Cardiac muscle cell (in vitro differentiated cells and primary cell): ENCODE measurements at places on chromosomes 11 and 22. TPM values are rescaled to one million over a fixed set of nuclear protein-coding genes. Genes with fewer than 3 reads are reported as not detected.

Gene SYT9
- total RNA-seq = 2.2 and 3.8 TPM in 2 replicates

Gene ARHGAP20
- 0.30 and 0.53 TPM in 2 replicates for total RNA-seq

Gene MRGPRE
- total RNA-seq = not detected in 2 replicates

Gene TCN1
- not detected in 2 replicates for total RNA-seq

Gene CARS1
- total RNA-seq = 18.5 and 21.5 TPM in 2 replicates

Gene SHISAL1
- total RNA-seq = 2.5 and 2.8 TPM in 2 replicates

Gene AMOTL1
- total RNA-seq = 3.5 and 5.1 TPM in 2 replicates

Gene LRRC75B
- 33.0 and 42.4 TPM in 2 replicates for total RNA-seq

Gene CCDC83
- total RNA-seq = not detected in 2 replicates

Gene ACTN3
- 74.2 and 189 TPM in 2 replicates for total RNA-seq

Gene C22orf31
- total RNA-seq = not detected in 2 replicates

Gene ANKK1
- 0.09 and 0.18 TPM in 2 replicates for total RNA-seq

Gene POU2AF2
- total RNA-seq = not detected in 2 replicates

Gene UCP3
- 1.6 and 2.0 TPM in 2 replicates for total RNA-seq

Gene TH
- not detected in 2 replicates for total RNA-seq

Gene IRAG1
- total RNA-seq = 3.6 and 7.3 TPM in 2 replicates

Gene OR2D2
- not detected in 2 replicates for total RNA-seq

Gene OR8D1
- not detected in 2 replicates for total RNA-seq

Gene CREB3L1
- total RNA-seq = 3.8 and 4.3 TPM in 2 replicates

Gene GALNT18
- 2.2 and 3.4 TPM in 2 replicates for total RNA-seq

- DNase-seq = no peak
Measured at GRCh38 chr11:115743719-115744118, 239.5 kb upstream of the CADM1 start.

GRCh38 chr11:122601141-122602125 is 54.1 kb upstream of the UBASH3B start:
- DNase-seq = peak; percentile 21

- DNase-seq = no peak
Measured at GRCh38 chr11:27453701-27454100, 18.9 kb downstream of the LGR4 start.

- peak; percentile 12 for DNase-seq
Measured at GRCh38 chr22:46436595-46437175, 100.7 kb downstream of the CELSR1 start.

DNA sequence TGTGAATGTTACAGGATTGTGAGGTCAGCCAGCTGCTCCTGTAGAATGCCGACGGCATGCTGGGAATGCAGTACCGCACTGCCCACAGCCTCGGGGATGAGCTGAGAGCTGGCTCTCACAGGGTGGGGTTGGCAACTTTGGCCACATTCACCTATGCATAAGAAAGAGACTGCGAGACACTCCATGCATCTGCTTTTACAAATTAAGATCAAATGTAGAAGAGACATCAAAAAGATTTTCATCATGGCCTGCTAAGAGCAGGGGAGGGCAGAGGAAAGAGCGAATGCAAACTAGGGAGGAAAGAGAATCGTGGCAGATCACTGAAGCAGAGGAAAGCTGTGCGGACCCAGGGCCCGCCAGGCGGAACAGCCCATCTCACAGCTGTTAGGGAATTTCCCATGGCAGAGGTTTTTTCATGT is 49.8 kb upstream of the SPATA19 start:
- peak; percentile 7 for DNase-seq

GRCh38 chr11:101583251-101584128 is at the start of gene TRPC6:
TRPC6 (minus strand) TSS chr11:101584007; CDS start chr11:101583503, 504 bp downstream.
- peak; percentile 6 for DNase-seq

DNA sequence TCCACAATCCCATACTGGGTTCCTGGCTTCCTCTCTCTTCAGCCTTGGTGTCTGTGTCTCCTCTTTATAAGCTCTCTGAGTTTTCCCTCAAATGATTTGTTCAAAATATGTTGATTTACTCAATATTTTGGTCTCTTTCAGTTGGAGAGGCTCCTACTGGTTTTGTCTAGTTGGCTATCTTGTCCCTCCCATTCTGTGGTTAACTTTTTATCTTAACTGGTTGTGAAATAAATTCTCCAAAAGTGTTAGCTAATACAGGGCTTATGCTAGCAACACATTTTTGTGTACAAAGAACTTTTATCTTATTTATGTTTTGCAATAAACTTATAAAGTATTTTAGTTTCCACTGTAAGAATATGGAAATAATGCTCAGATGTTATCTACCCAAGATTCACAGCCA is 200.9 kb downstream of the AASDHPPT start:
- DNase-seq = peak; percentile 91

DNA sequence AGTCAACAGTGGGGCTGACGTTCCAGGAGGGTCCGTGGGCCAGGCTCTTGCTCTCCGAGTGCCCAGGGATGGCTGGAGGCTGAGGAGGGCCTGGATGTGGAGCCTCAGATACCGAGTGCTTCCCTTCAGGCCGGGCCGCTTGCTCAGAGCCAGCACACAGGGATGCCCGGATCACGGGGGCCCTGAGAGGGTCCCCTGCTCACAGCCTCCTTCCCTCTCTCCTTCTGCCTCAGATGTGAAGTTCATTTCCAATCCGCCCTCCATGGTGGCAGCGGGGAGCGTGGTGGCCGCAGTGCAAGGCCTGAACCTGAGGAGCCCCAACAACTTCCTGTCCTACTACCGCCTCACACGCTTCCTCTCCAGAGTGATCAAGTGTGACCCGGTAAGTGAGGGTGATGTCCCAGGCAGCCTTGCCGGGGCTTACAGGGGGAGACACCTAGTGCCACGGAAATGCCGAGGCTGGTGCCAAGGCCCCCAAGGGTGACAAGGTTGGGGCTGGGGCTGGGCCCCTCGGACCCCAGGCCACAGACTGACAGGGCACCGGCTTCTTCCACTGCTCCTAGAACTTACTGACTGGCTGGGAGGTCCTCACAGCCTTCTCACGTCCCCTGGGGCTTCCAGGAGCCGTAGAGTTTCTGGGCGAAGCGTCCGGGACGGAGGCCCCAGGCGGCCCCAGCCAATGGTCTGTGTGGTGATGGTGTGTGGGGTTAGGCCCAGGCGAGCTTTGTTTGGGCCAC is 7.0 kb downstream of the CCND1 start:
- no peak for DNase-seq

DNA sequence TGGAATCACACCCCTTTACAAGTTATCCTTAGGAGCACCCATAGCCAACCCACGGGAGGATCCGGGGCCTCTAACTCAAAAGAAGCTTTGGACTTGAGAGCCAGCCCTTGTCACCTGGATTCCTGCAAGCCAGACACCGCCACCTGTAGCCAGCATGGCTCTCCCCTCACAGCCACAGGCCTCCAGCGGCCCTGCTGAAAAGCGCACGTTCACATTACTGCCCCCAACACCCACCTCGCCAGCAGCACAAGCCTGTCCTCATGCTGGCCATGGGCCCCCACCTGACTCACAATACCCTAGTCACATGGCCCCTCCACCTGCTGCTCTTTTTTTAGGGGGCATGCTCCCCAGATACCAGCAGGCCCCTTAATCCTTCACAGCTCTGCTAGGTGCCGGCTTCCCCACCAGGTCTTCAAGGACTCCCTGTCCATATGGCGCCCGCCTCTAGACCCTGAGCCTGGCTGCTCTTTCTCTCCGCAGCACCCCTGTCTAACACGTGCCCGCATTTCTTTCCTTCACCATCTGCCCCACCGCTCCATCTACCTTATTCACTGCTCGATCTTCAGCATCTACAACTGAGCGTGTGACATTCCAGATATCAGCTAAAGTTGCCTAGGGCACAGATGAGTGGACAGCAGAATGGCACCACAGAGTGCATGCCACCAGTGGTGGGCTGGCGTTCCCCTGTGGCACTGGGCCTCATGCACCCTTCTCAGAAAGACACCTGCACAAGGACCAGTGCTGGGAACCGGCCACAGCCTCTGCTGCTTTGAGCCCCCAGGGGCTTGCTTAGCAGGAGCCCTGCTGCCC is 6.6 kb downstream of the CARS1 start:
- DNase-seq = no peak

DNA sequence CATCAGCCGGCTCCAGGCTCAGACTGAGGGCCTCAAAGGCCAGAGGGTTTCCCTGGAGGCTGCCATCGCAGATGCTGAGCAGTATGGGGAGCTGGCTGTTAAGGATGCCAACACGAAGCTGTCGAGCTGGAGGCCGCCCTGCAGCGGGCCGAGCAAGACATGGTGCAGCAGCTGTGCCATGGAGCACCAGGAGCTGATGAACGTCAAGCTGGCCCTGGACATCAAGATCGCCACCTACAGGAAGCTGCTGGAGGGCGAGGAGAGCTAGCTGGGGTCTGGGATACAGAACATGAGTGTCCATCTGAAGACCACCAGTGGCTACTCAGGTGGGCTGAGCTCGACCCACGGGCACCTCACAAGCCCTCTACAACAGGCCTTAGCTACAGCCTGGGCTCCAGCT is 4.0 kb upstream of the SCUBE2 start:
- DNase-seq = no peak

DNA sequence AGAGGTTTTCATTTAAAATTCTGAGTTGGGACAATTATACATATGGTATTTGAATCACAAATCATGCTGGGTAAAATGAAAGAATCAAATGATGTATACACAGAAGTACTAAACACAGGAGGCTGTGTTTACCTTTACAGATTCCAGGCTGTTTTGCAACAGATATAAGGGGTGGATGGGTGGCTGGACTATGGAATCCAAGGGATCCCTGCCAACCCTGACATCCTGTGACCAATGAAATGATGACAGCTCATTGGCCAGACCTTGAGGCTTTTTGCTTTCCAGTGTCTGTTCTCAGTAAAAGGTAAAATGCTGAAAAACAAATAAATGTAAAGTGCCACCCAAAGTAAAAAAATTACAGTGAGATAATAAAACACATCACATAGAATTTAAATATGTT is 3.3 kb upstream of the DDI1 start:
- DNase-seq = no peak

- DNase-seq = peak; percentile 78
Measured at GRCh38 chr11:122322329-122322728, 206.3 kb upstream of the BLID start.

- peak; percentile 69 for DNase-seq
Measured at GRCh38 chr11:117097389-117098268, 599 bp downstream of the SIK3 start.

DNA sequence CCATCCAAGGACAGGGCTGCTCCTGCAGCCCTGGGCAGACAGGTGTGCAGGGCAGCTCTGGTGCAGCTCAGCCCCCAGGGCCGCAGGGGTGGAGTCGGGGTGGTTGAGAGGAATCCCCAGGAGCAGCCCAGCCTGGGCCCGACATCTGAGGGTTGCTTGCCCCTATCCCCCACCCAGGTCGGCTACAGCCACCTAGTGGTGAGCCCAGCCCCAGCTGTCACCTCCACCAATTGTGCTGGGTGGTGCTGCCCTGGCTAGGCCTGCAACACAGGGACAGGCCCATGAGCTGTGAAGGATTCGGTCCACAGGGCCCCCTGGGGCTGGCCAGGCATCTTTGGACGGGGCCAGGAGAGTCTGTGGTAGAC is 29.6 kb downstream of the RTN4R start:
- DNase-seq = peak; percentile 67

DNA sequence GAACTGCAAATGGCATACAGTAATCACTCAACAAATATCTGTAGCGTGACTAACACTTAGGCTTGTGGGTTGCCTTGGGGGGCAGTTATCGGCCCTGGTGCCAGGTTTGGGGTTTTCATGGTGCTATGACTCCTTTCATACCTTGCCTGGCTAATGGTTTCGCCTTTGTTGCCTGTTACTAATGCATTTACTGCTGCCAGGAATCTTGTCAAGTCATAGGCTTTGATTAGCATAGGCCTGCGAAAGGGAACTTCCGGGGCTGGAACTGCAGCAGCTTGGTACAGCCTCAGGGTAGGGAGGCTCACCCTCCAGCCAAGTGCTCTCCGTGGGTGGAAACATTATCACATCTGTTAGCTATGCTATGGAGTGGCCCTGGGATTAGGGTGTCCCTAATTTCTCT is 13.2 kb downstream of the SLC25A18 start:
- peak; percentile 90 for DNase-seq

DNA sequence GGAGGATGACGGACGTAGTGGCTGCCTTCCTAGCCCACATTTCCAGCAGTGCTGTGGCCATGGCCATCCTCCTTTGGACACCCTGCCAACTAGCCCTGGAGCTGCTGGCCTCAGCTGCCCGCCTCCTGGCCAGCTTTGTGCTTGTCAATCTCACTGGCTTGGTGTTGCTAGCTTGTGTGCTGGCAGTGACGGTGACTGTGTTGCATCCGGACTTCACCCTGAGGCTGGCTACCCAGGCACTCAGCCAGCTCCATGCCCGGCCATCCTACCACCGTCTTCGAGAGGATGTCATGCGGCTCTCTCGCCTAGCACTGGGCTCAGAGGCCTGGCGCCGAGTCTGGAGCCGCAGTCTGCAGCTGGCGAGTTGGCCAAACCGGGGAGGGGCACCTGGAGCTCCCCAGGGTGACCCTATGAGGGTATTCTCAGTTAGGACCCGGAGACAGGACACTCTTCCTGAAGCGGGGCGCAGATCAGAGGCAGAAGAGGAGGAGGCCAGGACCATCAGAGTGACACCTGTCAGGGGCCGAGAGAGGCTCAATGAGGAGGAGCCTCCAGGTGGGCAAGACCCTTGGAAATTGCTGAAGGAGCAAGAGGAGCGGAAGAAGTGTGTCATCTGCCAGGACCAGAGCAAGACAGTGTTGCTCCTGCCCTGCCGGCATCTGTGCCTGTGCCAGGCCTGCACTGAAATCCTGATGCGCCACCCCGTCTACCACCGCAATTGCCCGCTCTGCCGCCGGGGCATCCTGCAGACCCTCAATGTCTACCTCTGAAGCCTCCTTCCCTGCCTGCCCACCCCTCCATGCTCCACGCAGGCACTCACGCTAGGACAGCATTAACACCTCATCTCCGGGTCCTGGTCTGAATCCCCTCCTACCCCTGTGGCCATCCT is 1.6 kb downstream of the RNF26 start:
- DNase-seq = no peak

DNA sequence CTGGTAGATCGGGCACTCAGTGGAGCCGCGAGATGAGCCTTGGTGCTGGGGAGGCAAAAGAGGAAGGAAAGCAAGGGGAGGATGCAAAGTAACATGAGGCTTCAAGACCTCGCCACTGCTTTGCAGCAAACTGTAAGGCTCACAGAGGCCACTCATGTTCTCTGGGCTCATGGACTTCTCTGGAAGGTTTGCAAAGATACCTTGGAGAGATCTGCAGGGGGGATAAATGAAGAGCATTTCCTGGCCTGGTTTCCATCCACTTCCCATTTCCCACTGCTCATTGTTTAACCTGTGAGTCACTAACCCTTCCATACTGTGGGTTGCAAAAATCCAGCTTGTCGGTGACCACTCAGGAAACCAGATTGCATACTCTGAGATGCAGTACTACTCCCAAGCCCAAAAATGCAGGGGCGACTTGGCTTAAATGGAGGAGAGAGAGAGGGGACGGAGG is 38.5 kb downstream of the OSBP2 start:
- peak; percentile 75 for DNase-seq

GRCh38 chr11:60282286-60282685 is 1.8 kb downstream of the MS4A4A start:
- DNase-seq = no peak
